ENCODE measurements at places on chromosomes 16 and 17.

- no peak for DNase-seq
Measured at GRCh38 chr17:72974605-72975232, 117.8 kb downstream of the SLC39A11 start.

DNA sequence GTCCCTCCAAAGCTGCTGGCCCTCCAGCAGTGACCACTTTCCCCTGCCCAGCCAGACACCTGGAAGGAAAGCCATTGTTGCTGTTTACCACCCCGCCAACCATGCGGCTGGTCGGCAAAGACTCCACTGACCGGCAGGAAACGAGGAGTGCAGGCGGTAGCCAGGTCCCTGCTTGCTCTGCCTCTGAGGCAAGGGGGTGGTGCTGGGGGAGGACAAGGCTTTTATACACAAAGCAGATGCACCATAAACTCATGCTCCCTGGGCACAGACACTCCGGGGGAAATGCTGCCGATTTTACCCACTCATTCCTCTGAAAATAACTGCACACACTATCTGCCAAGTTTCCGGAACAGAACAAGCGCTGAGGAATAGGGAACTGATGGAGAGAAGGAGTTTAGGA, 62.8 kb upstream of the GRIN2A start:
- DNase-seq: no peak

- DNase-seq: no peak
Measured at GRCh38 chr17:82400830-82401229, 17.3 kb upstream of the HEXD start.

- DNase-seq: no peak
Measured at GRCh38 chr16:27759967-27760788, 210.2 kb downstream of the KATNIP start.

DNA sequence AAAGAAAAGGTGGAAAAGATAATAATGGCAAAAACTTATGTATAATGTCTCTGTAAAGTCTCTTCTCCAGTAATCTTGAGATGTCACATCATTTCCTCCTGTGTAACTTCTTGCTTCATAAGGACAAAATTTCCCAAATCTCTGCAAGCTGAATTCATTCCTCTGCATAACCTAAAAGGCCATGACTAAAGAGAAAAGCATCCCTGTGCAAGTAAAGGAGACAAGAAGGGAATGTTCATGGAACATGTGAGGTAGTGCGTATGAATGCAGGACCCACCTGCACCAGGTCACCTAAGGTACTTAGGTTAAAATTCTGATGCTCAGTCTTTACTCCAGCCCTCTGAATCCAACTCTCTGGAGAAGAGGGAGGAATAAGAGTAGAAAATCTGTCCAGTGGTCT, 46.9 kb upstream of the NLK start:
- no peak for DNase-seq

- DNase-seq: no peak
Measured at GRCh38 chr16:12815361-12815760, 11.7 kb upstream of the CPPED1 start.
